Occipital lobe (tissue), 3 donors: ENCODE measurements at places on chromosomes 4 and X. TPM values are rescaled to one million over a fixed set of nuclear protein-coding genes. Genes with fewer than 3 reads are reported as not detected.

Gene SPANXC
- total RNA-seq, result not detected

Gene ZNF81
- 13.7 TPM for total RNA-seq

Gene TMSB15B
- 26.0 TPM for total RNA-seq

Gene TEX11
- total RNA-seq, result not detected

GRCh38 chr4:78512357-78512920 is 39.1 kb upstream of the ANXA3 start:
- no peak for DNase-seq

- no peak for DNase-seq
Measured at GRCh38 chr4:152536545-152537182, 772 bp upstream of the FBXW7 start.

- no peak for DNase-seq
Measured at GRCh38 chr4:71206763-71207162, 132.1 kb upstream of the SLC4A4 start.

- DNase-seq, result no peak
Measured at GRCh38 chr4:163167333-163167626, 590 bp upstream of the NAF1 start.

- DNase-seq, result no peak
Measured at GRCh38 chrX:67613996-67614395, 70.2 kb downstream of the AR start.

- no peak for DNase-seq
Measured at GRCh38 chr4:119099227-119099810, 36.3 kb upstream of the MYOZ2 start.

- no peak for DNase-seq
Measured at GRCh38 chr4:166252487-166253402, 379.7 kb downstream of the TLL1 start.

DNA sequence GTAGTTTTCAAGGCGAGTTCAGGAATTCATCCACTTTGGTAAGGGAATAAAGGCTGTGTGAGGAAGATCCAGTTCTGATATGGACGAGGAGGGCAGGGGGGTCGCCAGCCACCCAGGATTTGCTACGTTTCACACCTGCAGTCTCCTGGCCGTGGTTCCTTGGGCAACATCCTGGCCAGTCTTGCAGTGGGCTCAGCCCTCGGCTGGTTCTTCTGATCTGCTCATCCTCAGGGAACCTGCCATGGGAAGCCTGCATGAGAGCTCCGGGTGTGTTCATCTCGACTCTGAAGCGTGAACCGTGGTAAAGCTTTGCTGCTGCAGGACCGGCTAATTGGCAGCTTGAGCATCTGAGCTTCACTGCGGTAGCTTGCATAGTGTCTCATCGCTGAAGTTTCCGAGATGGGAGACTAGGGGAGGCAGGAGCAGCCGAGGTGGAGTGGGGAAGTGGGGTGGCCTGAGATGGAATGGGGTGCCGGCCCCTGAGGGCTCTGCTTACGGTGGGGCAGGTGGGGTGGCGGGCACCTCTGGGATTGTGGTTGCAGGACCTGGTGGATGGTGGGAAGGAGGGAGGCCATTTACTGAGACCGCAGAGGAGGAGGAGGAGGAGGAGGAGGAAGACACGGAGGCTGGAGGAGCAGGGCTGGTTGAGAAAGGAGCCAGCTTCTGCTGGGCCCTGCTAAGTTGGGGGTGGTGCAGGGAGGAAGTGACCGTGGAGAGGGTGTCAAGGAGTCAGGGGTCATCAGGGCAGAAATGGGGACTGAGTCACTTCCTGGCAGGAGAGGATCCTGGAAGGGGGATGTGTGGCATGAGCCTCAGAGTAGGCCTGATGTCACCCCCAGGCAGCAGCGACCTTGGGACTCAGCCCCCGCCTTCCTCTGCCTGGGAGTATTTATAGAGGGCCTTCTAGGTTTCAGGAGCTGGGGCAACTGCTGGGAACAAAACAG is 213.1 kb upstream of the PSAPL1 start:
- no peak for DNase-seq
